Aortic smooth muscle cell (primary cell): ENCODE measurements at places on chromosomes 5 and 9. TPM values are rescaled to one million over a fixed set of nuclear protein-coding genes. Genes with fewer than 3 reads are reported as not detected.

Gene SH3TC2
- total RNA-seq = 9.5 and 10.8 TPM in 2 replicates

Gene FAM200C
- 3.0 and 3.7 TPM in 2 replicates for total RNA-seq

Gene SPATA31C1
- total RNA-seq = not detected in 2 replicates

Gene IGFBPL1
- total RNA-seq = not detected in 2 replicates

Gene SPINK1
- total RNA-seq = not detected in 2 replicates

Gene QRFP
- not detected in 2 replicates for total RNA-seq

Gene HCN1
- not detected in 2 replicates for total RNA-seq

Gene PGGT1B
- total RNA-seq = 15.2 and 16.7 TPM in 2 replicates
